ENCODE measurements at places on chromosomes 13 and 19.

DNA sequence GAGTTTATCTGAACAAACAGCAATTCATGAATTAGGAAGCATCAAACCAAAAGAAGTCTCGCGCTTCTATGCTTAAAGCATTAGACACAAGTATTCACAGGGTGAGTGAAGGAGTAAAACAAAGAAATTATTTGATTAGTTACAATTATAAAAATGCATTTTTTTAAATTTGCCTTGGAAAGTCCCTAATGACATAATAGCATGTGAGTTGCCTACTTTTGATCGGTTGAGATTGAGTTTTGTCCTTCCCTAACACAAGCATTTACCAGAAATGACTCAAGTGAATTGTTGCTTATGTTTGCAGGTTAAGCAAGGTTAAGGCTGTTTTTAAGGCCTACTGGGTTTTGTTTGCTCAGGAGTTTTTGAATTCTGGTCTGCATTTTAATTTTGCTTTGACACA is 389 bp upstream of the ZNF649 start:
- DNase-seq: no peak

DNA sequence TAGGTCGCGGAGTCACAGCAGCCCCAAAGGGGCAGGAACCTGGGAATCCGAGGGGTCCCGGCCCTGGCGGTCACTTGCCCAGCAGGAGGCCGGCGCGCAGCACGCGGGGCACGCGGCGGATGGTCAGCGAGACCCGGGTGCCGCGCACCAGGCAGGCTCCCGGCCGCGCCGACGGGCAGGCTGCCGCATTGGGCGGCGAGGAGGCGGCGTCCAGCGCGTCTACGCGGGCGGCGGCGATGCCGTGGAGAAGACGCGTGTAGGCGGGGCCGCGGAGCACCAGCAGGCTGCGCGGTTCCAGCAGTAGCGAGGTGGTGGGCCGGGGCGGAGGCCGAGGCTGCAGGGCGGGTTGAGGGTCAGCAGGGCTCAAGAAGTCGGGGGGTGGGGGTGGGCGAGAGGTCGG is 607 bp upstream of the SYNE4 start:
- DNase-seq: no peak

- DNase-seq: no peak
These were observed 14.0 kb upstream of the HOMER3 start for GRCh38 chr19:18955042-18955441.

DNA sequence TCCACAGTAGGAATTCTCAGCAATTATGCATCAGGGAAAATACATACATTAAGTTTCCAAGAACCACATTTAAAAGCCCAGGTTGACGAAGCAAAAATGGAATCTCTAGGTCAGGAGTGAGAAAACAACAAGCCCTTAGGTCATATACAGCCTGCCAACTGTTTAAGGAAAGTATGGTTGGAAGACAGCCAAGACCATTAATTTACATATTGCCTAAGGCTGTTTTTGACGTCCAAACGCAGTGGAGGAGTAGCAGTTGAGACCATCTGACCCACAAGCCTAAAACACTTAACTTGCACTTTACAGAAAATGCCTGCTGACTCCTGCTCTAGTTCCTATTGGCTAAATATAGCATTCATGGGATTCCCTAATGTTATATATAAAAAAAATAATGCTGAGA is 299.0 kb downstream of the ITGBL1 start:
- DNase-seq: no peak

DNA sequence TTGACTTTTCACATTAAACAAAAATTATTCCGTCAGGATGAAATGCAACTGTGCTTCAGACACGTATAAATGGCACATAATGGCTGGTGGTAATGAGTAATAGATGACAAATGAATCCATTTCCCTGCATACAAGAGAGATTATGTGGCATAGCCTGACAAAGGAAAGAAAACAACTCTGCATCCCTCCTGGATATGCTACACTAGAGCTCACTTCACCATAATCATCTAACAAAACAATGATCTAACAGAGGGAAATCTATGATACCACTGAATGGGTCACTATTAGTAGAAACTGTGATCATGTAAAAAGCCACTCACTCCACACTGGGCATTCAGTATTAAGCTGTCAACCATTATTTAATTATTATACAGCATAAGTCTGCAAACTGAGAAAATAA is 1498.4 kb downstream of the EFNB2 start:
- no peak for DNase-seq
